Fibroblast of villous mesenchyme (primary cell): ENCODE measurements at places on chromosomes 11 and 22.
A peak's percentile ranks its signal among the peaks of the same experiment; 100 is the strongest.

- DNase-seq: peak; percentile 94
Observed at GRCh38 chr22:39212721-39213376, 31.9 kb downstream of the PDGFB start.

DNA sequence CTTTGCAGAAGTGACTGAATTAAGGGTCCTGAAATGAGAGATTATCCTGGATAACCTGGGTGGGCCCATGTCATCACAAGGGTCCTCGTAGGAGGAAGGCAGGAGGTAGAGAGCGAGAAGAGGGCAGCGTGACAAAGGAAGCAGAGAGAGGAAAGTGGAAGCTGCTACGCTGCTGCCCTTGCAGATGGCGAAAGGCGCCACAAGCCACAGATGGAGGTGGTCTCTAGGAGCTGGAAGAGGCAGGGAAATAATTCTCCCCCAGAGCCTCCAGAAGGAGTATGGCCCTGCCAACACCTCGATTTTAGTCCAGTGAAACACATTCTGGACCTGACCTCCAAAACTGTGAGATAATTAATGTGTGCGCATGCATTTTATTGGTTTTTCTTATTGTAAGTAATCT is 13.4 kb downstream of the TMEM184B start:
- DNase-seq: no peak

DNA sequence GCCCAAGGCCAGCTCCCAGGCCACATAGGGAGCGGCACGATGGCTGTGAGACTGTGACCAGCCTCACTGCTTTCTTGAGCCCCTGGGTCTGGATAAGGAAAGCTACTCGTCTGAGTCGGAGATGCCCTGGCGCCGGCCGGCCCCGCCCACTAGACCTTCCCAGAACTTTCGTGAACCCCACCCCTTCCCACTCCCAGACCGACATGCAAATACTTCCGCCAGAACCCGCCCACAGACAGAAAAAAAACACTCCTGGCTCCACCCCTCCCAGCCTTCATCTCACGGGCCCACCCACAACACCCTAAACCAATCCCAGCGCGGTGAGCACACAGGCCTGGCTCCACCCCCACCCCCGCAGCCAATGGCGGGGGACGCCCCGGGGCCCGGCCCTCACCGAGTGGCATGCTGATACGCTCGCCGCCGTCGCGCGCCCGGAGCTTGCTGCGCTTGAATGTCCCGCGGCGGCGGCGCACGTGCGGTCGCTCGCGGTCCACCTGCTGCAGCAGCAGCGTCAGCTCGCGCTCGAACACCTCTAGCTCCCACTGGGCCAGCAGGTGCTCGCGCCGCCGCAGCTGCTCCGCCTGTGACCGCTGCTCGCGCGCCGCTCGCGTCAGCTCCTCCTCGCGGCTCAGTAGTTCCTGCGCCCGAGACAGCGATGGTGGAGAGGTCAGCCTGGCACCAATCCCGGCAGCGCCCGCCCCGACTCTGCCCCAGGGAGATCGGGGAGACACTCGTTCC is 7.0 kb downstream of the MAP3K11 start:
- DNase-seq: peak; percentile 98

- DNase-seq: peak; percentile 36
Observed at GRCh38 chr11:120608760-120609211, 97.2 kb downstream of the GRIK4 start.

DNA sequence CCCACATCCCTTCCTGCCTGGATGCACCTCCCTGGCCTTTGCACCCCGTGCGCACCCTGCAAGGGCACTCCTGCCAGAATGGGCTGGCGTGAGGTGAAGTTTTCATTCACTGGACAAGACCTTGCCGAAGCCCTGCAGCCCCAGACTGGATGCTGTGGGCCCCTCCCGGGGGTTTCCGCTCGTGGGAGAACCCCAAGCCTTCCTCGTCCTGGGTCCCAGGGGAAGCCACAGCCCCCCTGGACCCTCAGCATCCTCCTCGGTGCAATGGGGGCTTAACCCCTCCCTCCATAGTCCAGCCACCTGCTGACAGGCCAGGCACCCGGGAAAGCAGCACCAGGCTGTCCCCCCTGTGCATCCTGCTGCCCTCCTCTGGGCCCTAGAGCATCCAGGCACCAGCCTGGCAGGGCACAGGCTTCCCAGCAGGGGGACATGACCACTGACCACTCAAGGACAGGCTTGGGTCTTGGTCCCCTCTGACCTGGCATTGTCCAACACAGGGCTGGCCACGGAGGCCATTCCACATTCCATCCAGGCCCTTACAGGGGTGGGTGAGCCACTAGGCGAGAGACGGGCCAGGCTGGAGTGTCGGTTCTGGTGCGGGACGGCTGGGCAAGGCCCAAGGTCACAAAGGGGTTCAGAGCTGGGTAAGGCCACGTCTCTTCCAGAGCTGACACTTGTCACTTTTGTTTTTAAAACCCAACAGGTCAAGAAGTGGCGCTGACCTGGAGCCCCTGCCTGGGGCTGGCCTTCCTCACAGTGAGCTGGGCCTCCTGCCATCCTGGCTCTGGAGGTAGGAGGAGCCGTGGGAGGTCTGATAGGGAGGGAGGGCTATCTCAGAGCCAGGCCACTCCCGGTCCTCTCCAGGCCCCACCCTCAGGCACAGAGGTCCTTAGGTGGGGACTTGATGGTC is 41.5 kb upstream of the PPARA start:
- DNase-seq: peak; percentile 57

- peak; percentile 90 for DNase-seq
Observed at GRCh38 chr11:19995145-19995544, 165.1 kb downstream of the DBX1 start.

DNA sequence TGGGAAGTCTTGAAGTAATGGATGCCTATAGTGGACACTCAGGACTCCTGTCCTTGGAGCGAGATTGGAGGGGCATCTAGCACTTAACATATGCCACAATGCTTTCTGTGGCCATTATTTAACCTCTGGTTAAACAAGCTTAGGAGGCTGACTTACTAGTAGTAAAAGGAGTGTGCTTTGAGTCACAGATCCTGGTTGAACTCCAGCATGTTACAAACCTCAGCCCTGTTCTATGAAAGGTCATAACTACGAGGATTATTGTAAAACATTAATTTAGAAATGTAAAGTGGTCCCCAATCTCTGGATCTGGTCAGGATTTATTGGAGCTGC is 1.1 kb upstream of the LBHD1 start:
- no peak for DNase-seq

DNA sequence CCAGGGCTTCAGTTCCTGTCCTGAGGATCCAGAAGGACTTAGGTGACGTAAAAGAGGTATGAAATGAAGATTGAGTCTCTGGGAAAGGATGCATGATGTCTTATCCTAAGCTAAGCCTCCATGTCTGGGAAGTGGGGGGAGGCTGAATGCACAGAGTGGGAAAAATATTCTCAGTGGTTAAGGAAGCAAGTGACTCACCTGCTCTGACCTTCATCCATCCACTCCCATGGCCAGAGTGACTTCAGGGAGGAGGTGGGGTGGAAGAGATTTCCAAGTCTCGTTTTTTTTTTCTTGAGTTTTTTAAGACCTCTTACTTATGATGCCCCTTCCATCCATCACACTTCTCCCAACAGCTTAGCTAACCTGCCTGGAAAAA is 32.5 kb upstream of the POLD3 start:
- DNase-seq: no peak

DNA sequence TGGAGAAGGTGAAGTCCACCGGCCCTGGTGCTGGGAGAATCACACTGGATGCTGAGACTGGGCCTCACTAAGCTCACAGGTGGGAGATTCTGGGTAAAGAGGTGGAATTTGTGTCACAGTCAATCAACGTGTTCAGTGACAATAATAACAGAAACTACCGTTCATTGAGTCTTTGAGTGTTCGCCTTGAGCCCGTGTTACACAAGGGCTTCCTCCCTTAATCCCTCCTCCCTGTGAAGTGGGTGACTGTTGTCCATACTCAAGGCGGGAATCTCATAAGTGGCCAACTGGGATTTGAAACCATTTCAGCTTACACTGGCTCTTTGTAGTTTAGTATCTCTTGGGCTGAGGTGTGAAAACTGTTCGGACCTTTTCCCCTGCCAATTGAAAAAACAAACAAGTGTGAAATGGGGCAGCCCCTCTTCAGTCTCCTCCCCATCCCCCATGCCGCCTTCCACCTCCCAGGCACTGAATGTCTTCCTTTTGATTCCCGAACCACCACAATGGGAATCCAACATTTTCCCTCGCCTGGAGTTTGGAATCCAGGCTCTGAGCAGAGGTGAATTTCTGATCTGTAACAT is 502.4 kb downstream of the MIAT start:
- no peak for DNase-seq

- no peak for DNase-seq
Observed at GRCh38 chr11:70504246-70505020, 106.1 kb downstream of the CTTN start.

GRCh38 chr11:70462818-70463477 is 64.6 kb downstream of the CTTN start:
- DNase-seq: no peak

- no peak for DNase-seq
Observed at GRCh38 chr11:119147604-119148333, 1.1 kb upstream of the ABCG4 start.

DNA sequence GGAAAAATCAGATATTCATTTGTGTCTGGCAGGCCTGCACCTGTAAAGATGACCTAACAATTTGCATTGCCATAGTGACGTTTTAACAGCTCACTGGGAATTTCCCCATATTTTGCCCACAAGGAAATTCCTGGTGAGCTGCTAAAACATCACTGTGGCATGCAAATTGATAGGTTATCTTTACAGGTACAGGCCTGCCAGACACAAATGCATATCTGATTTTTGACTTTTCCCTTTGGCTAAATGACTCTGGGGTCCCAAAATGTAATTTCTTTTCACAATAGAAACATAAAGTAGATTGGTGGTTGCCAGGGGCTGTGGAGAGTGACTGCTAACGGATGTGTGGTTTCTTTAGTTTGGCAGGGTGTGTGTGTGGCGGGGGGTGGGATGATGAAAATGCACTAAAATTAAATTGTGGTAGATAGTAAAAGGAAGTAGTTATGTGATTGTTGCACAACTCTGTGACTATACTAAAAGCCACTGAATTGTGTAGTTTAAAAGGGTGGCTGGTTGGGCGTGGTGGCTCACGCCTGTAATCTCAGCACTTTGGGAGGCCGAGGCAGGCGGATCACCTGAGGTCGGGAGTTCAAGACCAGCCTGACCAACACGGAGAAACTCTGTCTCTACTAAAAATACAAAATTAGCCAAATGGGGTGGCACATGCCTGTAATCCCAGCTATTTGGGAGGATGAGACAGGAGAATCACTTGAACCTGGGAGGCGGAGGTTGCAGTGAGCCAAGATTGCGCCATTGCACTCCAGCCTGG is 18.5 kb upstream of the FEZ1 start:
- DNase-seq: peak; percentile 43

GRCh38 chr11:57357856-57358255 is 19.7 kb downstream of the P2RX3 start:
- DNase-seq: peak; percentile 55

- peak; percentile 40 for DNase-seq
Observed at GRCh38 chr11:17386331-17387084, 2.0 kb downstream of the KCNJ11 start.

DNA sequence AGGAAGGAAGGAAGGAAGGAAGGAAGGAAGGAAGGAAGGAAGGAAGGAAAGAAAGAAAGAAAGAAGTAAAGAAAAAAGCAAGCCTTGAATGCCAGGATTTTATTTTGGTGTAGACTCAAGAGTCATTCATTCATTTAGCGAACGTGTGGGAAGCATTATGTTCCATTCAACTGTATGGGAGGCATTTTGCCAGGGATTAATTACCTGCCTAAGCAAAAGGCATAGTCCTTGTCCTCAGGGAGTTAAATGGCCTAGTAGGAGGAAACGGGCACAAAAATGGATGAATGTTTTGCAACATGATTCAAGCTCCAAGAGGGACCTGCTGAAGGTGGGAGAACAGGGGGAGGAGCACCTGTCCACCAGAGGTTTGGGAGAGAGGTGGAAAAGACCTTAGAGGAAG is 16.2 kb upstream of the ZNRF3 start:
- DNase-seq: no peak

DNA sequence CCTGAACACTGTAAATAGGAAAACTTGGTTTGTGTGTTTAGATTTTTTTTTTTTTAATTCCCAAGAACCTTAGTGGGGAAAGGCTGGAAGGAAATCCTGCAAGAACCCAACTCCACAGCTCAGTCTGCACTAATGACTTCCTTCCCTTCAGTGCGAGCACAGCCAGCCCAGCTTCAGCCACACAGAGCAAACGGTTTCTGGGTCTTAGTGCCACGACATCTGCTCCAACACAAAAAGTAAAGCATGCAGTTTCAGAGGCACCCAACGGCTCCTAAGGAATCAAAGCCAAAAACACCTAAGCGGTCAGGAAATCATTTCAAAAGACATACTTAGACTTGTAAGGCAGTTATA is 236.1 kb downstream of the TTC28 start:
- peak; percentile 69 for DNase-seq

- DNase-seq: no peak
Observed at GRCh38 chr22:18952022-18952421, 15.9 kb upstream of the PRODH start.
